ENCODE measurements at places on chromosomes 3 and 15.

- DNase-seq: no peak
These were observed 508.3 kb downstream of the SOX2 start for GRCh38 chr3:182220013-182220412.

DNA sequence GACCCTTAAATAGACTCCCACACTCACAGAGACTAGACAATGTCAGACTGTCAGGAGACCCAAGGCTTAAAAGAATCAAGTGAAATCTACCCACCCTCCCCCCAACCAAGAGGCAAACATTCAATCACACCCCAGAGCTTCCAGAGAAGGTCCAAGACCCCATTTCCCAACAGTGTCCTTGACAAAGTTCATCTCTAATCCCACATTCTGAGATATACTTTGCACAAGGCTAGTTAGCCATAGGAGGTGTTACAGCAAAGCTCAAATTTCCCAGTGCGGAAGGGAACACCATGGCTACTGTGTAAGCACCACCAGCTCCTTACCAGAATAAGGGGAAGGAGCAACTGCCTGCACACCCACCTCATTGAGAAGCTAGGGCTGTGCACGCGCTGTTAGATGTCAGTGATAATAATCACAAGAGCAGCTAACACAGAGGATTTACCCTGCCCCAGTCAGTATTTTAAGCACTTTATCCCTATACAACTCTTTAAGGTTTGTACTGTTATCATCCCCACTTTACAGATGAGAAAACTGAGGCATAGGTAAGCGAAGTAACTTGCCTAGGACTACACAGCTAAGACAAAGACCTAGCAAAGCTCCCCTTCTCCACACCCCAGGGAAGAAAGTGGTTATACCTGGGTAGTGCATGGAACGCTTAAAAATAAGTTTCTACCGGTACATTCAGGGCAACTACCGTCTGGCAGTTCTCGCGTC lies 17.3 kb downstream of the SPATA12 start:
- no peak for DNase-seq

GRCh38 chr15:56667517-56667916 lies 65.8 kb downstream of the ZNF280D start:
- DNase-seq: no peak

GRCh38 chr15:68249058-68249713 lies 19.7 kb upstream of the CLN6 start:
- DNase-seq: no peak

- DNase-seq: no peak
These were observed 50.2 kb downstream of the GABRB3 start for GRCh38 chr15:26722621-26723160.

GRCh38 chr3:67516496-67516895 lies 137.9 kb downstream of the SUCLG2 start:
- no peak for DNase-seq

GRCh38 chr3:160065282-160065681 lies 76.6 kb downstream of the IL12A start:
- DNase-seq: no peak

- no peak for DNase-seq
These were observed 313.4 kb downstream of the CNTN6 start for GRCh38 chr3:1406250-1406649.

DNA sequence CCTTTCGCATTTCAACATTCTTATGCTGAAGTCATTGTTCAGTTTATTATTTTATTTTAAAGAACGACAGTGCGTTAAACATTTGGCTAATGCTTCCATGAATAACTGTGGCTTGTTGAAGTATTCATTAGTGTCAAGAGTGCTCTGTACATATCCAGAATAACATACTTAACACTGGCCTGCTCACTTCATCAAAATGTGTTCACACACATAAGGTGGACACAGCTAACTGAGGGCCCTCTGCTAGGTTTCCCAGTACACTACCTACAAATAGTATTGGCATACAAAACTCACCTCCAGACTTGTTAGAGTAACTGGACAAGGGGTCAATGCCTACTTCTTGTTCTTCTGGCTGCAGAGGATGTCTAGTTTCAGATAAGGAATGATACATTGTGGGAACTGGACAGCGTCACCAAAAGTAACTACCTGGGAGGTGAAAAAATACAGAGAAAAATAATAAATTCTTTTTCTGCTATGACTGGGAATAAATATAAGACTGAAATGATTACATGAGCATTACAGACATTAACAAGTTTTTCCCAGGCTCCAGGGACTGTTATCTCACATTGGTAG lies 234.2 kb downstream of the TBC1D5 start:
- DNase-seq: no peak

- no peak for DNase-seq
These were observed 53.1 kb downstream of the CACNA2D2 start for GRCh38 chr3:50450209-50450921.

GRCh38 chr15:77416954-77417353 lies 3.0 kb downstream of the PEAK1 start:
- DNase-seq: no peak

GRCh38 chr15:35206060-35206675 lies 121.1 kb upstream of the NANOGP8 start:
- no peak for DNase-seq

DNA sequence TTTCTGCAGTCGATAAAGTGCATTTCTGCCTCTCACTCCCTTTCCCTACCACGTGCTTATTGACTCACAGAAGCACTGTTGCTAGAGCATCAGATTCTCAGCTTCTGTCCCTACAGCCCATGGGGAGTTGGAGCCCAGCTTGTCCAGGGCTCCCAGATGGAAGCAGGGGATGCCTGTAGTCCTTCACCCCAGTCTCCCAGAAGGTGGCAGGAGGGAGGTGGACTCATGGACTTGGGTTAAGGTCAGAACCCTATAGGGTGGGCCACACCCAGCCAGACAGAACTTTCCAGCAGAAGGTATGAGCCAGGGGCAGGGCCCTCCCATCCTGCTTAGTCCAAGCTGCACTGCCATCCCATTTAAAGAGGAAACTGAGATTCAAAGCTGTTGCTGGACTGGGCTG lies 33.1 kb upstream of the SEMA3F start:
- no peak for DNase-seq

DNA sequence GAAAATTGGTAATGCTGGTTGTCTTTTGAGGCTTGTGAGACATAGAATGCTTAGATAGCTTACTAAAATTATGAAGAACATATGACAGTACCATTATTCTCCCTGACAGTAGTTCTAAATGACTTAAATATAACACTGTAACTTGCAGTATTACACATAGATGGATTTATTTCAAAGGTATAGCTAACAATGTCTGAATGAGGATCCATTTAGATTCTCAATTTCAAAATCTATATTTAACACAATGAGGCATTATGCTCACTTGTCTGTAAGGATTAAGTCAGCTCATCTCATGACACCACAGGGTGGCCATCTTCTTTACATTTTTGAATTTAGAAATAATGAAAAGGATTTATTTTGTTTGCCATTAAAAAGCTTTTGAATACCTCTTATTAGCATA lies 108.4 kb downstream of the CCNL1 start:
- DNase-seq: no peak

DNA sequence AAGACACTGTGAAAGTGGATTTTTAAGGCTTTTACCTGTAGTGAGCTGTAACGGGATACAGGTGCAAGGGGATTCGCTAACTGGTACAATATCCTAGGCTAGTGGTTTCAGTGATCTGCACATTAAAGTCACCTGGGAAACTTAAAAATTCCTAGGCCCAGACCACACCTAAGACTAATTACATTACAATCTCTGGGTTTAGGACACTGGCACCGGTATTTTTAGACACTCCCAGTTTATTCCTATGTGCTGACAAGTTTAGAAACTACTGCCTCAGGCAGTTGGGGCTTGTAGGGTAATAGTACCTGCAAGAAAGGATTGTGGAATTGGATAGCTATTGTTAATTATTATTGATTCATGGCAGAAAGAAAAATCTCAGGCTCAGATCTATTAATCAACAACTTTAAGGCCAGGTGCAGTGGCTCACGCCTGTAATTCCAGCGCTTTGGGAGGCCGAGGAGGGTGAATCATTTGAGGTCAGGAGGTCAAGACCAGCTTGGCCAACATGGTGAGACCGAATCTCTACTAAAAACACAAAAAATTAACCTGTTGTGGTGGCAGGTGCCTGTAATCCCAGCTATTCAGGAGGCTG lies 50.4 kb upstream of the CASR start:
- no peak for DNase-seq

All from GM19239 (cell line).